ENCODE measurements at places on chromosomes 13 and 19.

DNA sequence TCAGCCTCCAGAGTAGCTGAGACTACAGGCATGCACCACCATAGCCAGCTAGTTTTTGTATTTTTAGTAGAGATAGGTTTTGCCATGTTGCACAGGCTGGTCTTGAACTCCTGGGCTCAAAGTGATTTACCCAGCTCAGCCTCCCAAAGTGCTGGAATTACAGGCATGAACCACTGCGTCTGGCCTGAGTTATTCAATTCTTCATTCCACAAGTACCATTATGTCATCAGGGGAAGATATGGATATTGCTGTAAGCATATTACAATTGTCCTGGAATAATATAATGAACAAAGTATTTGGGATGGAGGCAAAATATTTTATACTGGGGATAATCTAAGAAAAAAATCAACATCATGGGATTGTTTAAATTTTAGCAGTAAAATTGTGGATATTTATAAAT is 646.0 kb upstream of the SLITRK6 start:
- DNase-seq, result no peak

GRCh38 chr19:29511768-29512167 is 14.0 kb upstream of the VSTM2B start:
- DNase-seq, result no peak

DNA sequence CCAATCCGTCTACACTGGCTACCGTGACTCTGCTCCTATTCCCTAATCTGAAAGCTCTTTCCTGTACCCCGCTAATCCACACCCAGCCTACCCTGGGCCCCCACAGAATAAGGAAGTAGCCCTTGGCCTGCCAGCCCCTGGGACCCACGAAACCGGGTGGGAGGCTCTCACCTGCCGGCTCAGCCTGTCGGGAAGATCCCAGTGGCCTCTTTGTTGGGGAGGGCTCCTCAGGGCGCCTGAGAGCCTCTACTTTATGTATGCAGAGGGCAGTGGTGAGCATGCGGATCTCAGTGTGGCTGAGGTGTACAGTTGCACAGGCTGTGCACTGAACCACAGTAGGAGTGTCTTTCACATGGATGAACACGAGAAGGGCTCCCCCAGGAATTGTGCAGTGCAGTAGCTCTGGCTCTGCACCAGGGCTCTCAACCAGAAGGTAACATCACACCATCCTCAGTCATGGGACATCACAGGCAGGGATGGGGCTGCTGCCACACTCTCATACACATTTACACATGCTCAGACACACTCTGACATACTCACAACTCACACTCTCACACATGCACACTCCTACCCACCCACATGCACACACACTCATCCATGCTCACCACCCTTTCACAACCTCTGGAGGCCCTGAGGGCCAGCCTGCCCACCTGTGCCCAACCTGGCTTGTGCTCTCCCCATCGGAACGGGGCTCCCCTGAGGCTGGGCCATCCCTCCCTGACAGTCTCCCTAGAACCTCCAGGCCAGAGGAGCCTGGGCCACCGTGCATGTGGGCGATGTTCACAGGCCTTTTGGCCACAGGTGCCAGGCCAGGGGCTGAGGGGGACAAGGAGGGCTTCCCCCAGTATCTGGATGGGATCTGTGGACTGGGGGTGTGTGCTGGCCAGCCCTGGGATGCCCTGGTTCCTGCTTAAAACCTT is 135.0 kb downstream of the URI1 start:
- no peak for DNase-seq

GRCh38 chr19:2469102-2469914 is 6.6 kb upstream of the GADD45B start:
- DNase-seq, result no peak

DNA sequence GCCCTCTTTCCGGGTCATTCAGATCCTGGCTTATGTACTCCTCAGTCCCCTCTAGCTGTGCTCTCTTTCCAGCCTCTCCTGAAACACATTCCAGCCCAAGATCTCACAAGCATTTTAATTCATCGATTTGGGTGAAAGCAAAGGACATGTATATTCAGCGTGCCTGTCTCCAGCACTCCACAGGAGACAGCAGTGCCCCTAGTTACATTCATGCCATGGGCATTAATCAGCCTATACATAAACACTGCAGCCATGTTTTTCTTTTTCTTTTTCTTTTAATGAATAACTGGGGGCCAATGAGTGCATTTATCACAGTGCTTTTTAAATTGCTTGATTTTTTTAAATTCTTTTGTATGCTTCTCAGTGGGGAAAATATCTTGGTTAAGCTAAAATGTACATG is 199.1 kb downstream of the DCT start:
- DNase-seq, result no peak

Measured in Ammon's horn (tissue), 1 donor.